ENCODE measurements at places on chromosomes 11 and 22. TPM values are rescaled to one million over a fixed set of nuclear protein-coding genes. Genes with fewer than 3 reads are reported as not detected.

ROBO3 gene
- 10.8 TPM for total RNA-seq

MUC6 gene
- total RNA-seq: not detected

NDUFS8 gene
- 83.0 TPM for total RNA-seq

P2RX3 gene
- total RNA-seq: not detected

DEUP1 gene
- not detected for total RNA-seq

CDC45 gene
- 6.3 TPM for total RNA-seq

SHISAL1 gene
- total RNA-seq: 11.2 TPM

AQP11 gene
- total RNA-seq: 1.4 TPM

OR52E8 gene
- not detected for total RNA-seq

CCDC81 gene
- 2.9 TPM for total RNA-seq

TAF10 gene
- total RNA-seq: 20.6 TPM

IL10RA gene
- total RNA-seq: 5.9 TPM

Data from tongue (tissue), 3 donors.